ENCODE measurements at places on chromosomes 4 and X. TPM values are rescaled to one million over a fixed set of nuclear protein-coding genes. Genes with fewer than 3 reads are reported as not detected.

DNA sequence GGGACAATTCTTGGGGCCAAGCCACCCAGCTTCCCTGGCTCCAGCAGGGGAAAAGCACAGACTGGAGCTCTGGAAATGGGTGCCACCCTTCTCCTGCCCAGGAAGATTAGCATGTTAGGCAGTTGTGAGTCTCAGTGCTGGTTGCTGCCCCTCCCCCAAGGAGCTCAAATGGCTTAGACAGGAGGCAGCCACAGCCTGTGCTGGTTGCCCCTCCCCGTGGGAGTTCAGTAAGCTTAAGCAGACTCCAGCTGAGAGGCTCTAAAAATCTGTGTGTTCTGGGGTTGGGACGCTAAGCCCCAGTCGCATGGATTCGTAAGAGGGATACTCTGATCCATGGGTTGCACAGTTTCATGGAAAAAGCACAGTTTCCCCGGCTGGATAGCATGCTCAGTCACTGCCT is 92.7 kb upstream of the NDST3 start:
- no peaks in the 10 kb centered on the region for H3K4me1 ChIP-seq
- H3K4me3 ChIP-seq = no peak overlapping the region
- H3K36me3 ChIP-seq = no peaks in the 10 kb centered on the region
- H3K27ac ChIP-seq = no peak overlapping the region

- H3K4me3 ChIP-seq = no peak overlapping the region
- no peak for DNase-seq
- no peaks in the 10 kb centered on the region for H3K36me3 ChIP-seq
- no peaks in the 10 kb centered on the region for H3K27me3 ChIP-seq
These were observed 265.0 kb upstream of the FAT4 start for GRCh38 chr4:125049711-125050110.

DNA sequence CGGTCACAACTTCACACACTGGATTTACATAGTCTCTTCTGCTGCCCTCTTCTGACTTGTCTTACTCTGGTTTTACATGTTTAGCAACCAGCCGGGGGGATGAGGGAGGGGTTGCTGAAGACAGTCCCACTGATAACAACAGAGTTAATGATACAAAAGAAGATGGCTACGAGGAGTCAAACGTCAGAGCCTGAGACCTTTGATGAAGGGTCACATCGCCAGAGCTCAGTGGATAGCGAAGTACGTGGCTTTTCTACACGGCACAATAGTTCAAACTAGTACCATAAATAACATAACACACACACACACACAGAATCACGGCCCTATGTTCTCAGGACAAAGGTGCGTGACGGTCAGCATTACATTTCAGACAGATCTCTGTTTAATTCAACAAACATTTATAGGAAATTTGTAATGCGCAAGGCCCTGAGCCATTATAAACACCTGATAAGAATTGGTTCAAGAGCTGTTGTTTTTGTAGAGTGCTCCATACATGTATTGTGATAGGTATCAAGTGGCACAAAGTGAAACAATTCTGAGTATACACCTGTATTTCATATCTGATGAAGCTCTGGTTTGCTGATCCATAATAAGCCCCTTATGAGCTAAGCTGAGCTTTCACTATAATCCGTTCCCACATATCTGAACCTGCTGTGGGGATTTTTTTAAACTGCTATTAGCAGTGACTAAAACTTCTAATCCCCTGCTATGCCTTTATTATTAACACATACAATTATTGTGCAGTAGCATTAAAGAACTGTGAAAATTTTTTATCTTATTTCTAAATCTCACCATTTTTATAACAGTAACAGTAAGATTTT is 100.0 kb downstream of the NR3C2 start:
- peaks cover 8% of the 10 kb centered on the region for H3K4me1 ChIP-seq
- no peaks in the 10 kb centered on the region for H3K36me3 ChIP-seq
- no peak for DNase-seq
- no peak overlapping the region for H3K27ac ChIP-seq
- no peak overlapping the region for H3K4me3 ChIP-seq
- H3K27me3 ChIP-seq = no peaks in the 10 kb centered on the region

GRCh38 chrX:54076903-54077302 is 32.6 kb upstream of the PHF8 start:
- H3K4me1 ChIP-seq = no peaks in the 10 kb centered on the region
- no peak overlapping the region for H3K4me3 ChIP-seq

Gene ERCC6L
- total RNA-seq = 0.24 TPM

Gene TEX11
- total RNA-seq = not detected

All from lower lobe of right lung (tissue), 2 donors.